ENCODE measurements at places on chromosomes 7 and 10. TPM values are rescaled to one million over a fixed set of nuclear protein-coding genes. Genes with fewer than 3 reads are reported as not detected.

Gene CDHR1
- 3.5 TPM for total RNA-seq

Gene GPR26
- not detected for total RNA-seq

GRCh38 chr10:114654822-114655575 is 3.1 kb downstream of the ABLIM1 start:
- H3K36me3 ChIP-seq = no peaks in the 10 kb centered on the region
- H3K27me3 ChIP-seq = peaks cover 14% of the 10 kb centered on the region
- DNase-seq = no peak
- H3K4me1 ChIP-seq = peaks cover 14% of the 10 kb centered on the region
- H3K27ac ChIP-seq = peak overlapping the region; percentile 34

Gene VIPR2
- total RNA-seq = 0.80 TPM

DNA sequence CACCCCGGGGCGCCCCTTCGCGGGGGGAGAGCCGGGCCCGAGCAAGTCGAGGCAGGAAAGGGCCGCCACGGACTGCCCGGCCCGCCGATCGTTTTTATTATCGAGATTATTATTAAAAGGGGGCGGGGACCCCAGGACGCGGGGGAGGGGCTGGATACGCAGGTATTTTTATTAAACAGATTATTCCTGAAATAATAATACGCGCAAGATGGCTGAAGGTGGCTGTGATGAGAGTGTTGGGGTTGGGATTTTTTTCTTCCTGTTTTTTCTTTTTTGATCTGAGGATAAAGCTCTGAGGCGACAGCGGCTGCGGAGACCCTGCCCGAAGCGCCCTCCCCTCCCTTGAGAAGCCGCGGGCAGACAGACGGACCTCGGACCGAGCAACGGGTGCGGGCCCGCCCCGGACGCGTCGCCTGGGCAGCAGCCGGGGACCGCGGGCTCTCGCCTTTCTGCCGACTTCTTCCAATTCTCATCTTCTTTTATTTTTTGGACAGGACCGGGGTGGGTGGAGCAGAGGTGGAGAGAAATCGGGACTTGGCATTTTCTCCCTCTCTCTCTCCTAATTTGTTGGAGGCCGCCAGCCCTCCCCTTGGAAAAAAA is 1.4 kb upstream of the TRIM8 start:
- H3K36me3 ChIP-seq = peaks cover 7% of the 10 kb centered on the region
- peak; percentile 62 for DNase-seq
- peaks cover 25% of the 10 kb centered on the region for H3K4me1 ChIP-seq
- peak overlapping the region; percentile 87 for H3K4me3 ChIP-seq
- peak overlapping the region; percentile 84 for H3K27ac ChIP-seq
- H3K27me3 ChIP-seq = peaks cover 2% of the 10 kb centered on the region

DNA sequence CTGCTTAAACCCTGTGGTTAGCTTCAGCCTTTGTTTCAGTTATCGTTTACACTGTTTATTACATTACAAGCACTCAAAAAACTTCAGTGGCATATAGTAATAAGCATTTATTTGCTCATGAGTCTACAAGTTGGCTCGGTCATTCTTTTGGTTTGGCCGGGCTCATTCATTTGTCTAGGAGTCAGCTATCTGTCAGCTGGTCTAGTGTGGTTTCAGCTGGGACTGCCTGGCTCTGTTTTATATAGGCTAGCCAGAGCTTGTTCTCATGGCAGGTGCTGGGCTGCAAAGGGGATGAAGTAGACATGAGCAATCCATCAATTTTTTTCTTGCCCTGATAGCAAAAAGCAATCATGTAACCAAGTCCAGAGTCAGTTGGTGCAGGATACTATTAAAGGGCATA is 103.6 kb downstream of the MKLN1 start:
- H3K4me3 ChIP-seq = no peak overlapping the region
- no peak for DNase-seq
- H3K4me1 ChIP-seq = peaks cover 5% of the 10 kb centered on the region

GRCh38 chr7:131616487-131617200 is 60.2 kb upstream of the PODXL start:
- H3K27me3 ChIP-seq = peaks cover 10% of the 10 kb centered on the region
- DNase-seq = no peak
- no peak overlapping the region for H3K4me3 ChIP-seq
- no peak overlapping the region for H3K27ac ChIP-seq

DNA sequence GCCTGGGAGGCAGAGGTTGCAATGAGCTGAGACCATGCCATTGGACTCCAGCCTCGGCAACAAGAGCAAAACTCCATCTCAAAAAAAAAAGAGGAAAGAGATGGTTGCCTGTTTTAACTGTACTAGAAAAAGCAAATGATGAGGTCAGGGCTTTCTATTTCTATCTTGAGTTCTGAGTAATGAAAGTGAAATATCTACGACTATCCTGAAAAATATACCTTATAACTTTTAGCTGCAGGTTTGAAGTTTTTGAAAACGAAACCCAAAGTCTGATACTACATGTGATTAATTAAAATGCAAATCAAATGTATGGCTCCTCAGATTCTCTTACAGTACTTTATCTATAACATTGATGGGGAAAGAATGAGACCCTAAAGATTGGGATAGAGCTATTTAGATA is 636.2 kb upstream of the LRRN3 start:
- H3K4me3 ChIP-seq = no peak overlapping the region
- no peaks in the 10 kb centered on the region for H3K27me3 ChIP-seq

Gene TAS2R60
- total RNA-seq = 0.65 TPM

Gene GARS1
- total RNA-seq = 154 TPM

DNA sequence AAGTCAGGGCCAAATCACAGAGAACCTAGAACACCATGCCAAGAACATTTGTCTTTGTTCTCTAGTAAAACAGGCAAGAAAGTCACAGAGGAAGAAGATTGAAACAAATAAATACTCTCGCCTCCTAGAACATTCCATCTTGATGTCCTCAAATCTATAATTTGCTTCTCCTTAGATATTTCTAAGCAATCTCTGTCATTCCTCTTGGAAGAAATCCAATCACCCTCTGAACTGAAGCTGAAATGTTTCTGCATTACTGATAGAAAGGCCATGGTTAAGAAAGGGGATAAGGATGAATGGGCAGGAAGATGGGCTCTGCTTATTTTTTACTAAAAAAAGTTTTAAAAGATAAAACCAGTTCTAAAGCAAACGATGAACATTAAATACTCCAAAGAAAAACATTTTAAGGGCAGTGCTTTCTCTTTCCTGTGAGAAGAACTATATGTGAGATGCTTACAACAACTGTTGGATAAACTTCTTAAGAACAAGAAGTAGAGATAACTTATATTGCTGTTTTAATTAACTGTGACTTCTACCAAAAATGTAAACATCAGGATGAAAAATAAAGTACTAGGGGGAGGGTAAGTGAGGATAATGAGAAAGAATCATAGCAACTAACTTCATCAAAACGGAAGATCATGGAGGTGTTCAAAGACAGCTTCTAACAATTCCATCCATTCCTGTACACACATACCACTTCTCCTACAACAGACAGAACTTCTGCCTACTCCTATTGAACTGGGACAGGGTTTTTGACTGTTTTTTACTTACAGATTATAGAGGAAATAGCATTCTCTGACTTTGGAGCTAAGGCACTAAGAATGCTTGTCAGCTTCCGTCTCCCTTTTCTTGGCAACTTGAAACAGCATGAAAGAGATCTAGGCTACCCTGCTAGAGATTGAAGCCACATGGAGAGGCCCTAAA is 153.0 kb upstream of the LRRTM3 start:
- DNase-seq = no peak
- H3K27me3 ChIP-seq = no peaks in the 10 kb centered on the region
- H3K4me1 ChIP-seq = no peaks in the 10 kb centered on the region
- H3K36me3 ChIP-seq = no peaks in the 10 kb centered on the region
- H3K27ac ChIP-seq = no peak overlapping the region
